ENCODE measurements at places on chromosomes 7 and 10.

- DNase-seq: no peak
Observed at GRCh38 chr10:71423250-71423649, 26.5 kb downstream of the CDH23 start.

GRCh38 chr7:4845740-4846142 lies 16.1 kb downstream of the PAPOLB start:
- peak; percentile 75 for DNase-seq

- no peak for DNase-seq
Observed at GRCh38 chr7:30159163-30159562, 24.4 kb downstream of the MTURN start.

- DNase-seq: no peak
Observed at GRCh38 chr10:29923416-29923965, 135.9 kb downstream of the JCAD start.

DNA sequence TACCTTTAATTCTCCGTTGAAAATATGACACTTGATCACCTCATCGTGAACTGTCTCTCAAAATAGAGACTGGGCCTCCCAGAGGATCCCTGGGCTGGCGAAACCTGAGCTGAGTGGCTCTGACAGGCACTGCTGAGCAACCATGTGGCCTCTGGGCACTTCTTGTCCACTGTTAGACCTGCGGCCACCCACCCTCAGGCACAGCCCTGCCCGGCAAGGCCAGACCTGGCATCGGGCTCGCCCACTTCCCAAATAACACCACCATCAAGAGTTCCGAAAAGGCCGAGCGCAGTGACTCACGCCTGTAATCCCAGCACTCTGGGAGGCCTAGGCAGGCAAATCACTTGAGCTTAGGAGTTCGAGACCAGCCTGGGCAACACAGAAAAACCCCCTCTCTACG lies 82.5 kb downstream of the COBL start:
- no peak for DNase-seq

DNA sequence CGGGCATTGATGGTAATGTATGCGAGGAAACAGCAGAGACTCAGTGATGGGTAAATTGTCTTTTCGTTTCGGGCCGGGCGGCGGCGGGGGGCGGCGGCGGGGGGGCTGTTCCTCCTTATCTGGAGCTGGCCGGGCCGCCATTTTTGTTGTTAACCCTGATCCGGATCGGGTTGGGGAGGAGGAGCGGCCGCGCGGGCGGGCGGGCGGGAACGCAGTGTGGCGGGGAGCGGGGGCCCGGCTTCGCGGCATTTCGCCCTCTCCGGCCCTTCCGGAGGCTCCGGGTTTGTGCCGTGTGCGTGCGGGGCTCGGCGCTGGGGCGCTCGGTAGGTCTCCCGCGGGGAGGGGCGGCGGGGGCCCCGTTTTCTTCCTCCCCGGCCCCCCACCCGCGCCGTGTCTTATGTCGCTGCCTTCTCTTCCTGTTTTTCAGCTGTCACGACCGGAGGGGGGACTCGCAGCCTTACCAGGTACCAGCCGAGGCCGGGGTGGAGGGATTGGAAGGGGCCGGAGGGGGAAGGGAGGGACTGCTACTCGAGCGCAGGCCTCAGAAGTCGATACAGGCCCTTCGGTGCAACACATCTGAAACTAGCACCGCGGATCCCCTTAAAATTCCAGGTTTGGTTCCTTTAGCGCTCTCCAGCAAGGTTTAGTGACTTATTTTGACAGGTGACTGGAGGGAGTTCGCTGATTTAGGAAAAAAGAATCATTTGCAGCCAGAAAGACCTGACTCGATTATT lies 820 bp downstream of the WAC start:
- no peak for DNase-seq

DNA sequence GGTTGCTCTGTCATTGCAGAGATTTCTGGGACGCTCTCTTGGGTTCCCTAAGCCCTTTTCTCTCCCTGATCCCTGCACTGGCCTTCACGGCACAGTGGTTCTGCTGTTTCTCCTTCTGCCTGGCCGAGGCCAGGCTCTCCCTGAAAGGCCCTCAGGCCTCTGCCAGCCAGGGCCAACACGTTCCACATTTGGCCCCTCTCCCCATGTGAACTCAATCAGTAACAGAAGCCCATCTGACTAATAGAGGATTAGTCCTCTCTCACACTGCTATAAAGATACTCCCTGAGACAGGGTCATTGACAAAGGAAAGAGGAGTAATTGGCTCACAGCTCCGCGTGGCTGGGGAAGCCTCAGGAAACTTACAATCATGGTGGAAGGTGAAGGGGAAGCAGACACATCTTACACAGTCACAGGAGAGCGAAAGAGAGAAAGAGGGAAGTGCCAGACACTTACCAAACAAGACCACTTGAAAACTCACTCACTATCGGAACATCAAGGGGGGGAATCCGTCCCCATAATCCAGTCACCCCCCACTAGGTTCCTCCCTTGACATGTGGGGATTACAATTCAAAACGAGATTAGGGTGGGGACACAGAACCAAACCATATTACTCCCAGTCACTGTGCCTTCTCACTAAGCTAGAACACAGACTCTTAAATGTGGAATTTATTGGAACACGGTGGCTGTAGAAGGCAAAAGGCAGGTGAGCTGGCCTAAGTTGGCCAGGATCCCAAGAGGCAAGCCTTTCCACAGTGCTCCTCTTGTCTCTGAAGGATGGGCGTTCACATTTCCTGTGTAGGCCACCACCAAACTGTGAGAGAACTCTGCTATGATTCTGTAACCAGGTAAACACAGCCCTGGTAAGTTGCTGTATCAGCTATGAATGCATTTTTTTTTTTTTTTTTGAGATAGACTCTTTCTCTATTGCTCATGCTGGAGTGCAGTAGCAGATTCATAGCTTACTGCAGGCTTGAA lies 8.8 kb downstream of the FZD8 start:
- no peak for DNase-seq

GRCh38 chr10:49592726-49593563 lies 17.2 kb upstream of the SLC18A3 start:
- peak; percentile 13 for DNase-seq
